NCI-H2081 (cell line): ENCODE measurements at places on chromosomes 5 and 9.
A peak's percentile ranks its signal among the peaks of the same experiment; 100 is the strongest.

DNA sequence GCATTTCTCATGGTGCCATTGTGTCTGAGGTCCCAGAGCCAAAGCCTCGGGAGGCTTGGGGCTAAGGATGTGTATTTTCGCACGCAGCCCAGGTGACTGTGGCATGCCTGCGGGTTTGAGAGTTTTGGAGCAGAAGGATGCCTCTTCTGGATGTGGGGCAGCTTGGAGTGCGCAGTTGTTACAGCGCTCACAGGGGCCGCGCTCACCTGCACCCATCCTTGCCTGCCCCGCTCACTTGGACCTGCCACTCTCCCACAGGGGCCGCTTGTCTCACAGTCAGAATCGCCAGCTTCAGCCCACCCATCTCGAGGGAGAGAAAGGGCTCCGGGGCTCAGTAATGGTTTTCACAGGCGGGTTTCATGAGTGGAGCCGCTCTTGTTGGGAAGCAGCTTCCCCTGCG is 132.9 kb downstream of the MVB12B start:
- DNase-seq, result no peak

DNA sequence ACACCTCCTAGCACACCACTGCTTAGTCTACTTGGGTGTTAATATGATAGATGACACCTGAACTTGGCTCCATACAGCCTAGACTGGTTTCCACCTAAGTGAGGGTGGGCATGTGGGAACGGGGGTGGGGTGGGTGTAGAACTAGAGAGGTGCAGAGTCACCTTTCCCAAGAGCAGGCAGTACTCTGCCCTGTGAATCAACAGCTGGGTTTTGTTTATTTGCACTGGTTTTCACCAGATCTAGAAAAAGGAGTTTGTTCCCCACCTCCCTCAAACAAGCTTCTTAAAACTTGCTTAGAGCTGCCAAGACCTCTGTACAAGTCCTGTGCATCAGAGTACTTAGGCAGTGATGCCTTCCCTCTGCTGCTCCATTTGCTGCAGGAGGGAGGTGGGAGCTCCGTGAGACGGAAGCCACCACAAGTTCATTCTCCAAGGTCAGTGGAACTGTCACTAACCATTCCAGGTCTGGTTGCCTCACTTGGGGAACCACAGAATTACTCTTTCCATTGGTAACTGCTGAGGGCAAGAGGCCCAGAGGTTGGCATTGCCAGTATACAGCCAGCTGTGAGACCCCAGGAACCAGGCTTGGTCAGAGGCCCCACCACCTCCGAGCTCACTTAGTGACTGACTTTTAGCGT is 163.5 kb downstream of the NR3C1 start:
- DNase-seq, result no peak

DNA sequence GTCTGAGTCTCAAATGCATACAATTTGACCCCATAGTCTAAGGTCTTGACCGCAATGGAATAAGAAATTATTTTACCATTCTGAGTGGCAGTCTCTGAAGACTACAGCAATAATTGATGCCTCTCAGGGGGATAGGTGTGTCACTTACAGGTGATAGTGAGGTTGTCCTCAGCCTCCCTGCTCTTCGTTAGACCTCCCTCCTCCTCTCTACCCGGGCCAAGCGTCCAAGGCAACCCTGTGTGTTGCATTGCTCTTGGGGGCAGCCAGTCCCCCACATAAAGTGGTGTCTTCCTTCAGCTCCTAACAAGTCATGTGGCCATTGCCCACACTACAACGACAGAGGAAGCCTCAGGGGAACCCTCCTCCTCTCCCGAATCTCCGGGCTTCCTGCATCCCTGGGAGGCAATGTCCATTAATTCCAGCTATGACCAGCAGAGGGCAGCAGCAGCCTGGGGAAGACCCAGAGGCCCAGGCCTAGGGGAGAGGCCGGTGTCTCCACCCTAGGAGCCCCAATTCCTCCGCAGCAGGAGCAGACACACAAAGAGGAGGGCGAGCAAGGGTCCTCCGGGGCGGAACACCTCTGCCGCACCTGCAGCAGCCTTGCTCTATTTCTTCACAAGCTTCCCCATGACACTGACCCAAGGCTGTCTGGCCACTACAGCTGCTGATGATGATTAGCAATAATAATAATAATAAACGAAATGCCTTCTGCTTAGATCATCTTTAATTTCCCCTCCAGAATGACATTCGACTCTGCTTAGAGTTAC is 134.8 kb downstream of the KCNIP1 start:
- peak; percentile 59 for DNase-seq

GRCh38 chr5:112290691-112291090 is 128.4 kb downstream of the EPB41L4A start:
- no peak for DNase-seq

GRCh38 chr9:121765021-121765950 is 113.9 kb downstream of the DAB2IP start:
- no peak for DNase-seq

GRCh38 chr5:76986825-76987526 is 34.1 kb downstream of the CRHBP start:
- DNase-seq, result no peak

DNA sequence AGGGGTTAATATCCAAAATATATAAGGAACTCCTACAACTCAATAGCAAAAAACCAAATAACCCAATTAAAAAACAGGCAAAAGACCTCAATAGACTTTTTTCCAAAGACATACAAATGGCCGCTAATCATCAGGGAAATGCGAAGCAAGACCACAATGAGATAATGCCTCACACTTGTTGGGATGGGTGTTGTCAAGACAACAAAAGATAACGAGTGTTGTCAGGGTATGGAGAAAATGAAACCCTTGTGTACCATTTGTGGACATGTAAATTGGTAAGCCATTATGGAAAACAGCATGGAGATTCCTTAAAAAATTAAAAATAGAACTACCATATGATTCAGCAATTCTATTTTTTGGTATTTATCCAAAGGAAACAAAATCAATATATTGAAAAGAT is 620.2 kb downstream of the ACTL7B start:
- peak; percentile 4 for DNase-seq

DNA sequence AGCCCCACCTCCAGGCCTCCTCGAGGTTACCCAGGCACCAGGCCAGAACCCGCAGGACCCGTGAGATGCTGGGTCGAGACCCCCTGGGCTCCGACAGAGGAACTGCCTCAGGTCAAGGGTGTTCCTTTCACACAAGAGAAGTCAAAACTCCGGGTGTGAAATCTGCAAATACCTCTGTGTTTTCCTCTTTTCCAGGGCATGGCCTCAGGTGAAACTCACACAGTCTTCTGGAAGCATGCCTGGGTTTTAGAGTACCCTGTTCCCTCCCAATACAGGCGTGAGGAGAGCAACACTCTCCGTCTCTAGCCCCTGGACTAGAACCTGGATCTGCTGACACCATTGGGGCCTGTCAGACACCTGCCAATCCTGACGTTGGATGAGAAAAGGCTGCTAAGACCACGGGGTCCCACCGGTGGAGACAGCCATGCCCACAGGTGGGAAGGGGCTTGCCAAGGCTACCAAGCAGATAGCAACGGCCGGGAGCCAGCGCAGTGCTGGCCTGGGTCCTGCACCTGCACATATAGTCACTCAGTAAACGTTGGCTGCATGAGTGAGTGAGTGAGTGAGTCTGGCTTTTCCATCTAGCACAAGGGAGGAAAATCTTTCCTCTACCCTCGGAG is 182.0 kb upstream of the PPP1R26 start:
- no peak for DNase-seq

DNA sequence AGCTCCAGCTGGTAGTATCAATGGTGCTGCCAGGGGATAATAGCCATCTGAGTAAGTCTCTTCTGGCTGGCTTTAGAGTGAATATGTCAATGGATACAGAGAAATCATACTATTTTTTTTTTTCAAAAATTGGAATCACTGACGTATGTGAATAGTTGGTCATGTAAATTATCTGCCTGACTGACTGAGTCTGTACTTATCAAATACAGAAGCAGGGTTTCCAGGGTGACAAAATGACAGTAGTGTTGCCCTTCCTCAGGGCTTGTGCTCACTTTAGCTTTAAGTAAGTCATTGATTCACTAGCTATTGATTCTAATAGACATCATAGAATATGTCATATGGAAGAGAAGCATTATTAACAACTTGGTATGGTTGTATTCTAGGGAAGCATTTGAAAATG is 126.0 kb upstream of the C6 start:
- no peak for DNase-seq

- peak; percentile 59 for DNase-seq
Observed at GRCh38 chr9:34500623-34501267, 22.0 kb downstream of the ENHO start.

DNA sequence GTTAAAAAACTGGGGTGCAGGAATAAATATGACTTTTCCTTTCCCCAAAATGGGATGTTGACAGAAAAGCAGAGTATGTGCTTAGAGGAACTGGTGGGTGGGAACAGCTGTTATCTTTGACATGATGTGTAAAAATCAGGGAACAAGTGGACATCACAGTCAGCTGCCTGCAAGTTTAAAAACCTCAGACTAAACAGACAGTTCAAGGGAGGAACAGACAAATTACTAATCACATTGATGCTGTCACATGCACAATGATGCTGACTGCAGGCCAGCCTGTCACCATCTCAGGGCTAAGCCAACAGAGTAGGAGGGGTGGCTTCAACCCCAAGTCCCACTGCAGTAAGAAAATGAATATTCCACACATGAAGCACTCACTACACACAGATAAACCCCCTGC is 38.2 kb upstream of the UBAP2 start:
- DNase-seq, result no peak

GRCh38 chr5:15715967-15716366 is 216.0 kb downstream of the FBXL7 start:
- DNase-seq, result no peak
